ENCODE measurements at places on chromosomes 1 and 21.

DNA sequence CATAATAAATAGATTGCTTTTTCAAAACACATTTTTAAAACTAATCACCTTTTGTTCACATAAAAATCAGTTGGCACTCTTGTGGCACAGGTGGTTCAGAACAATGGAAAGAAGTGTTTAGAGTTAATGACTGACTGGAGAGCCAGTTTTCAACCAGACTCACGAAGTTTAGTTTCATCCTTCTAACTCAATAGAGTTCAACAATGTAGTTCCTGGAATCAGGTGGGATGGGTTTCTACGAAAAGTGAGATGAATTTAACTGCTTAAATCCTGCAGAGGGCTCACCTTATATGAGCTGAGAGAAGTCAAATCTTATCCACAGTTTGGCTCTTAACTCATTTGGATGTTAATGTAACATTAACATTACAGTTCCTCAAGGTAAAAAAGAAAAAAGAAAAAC is 116.5 kb downstream of the SMYD2 start:
- DNase-seq, result no peak

DNA sequence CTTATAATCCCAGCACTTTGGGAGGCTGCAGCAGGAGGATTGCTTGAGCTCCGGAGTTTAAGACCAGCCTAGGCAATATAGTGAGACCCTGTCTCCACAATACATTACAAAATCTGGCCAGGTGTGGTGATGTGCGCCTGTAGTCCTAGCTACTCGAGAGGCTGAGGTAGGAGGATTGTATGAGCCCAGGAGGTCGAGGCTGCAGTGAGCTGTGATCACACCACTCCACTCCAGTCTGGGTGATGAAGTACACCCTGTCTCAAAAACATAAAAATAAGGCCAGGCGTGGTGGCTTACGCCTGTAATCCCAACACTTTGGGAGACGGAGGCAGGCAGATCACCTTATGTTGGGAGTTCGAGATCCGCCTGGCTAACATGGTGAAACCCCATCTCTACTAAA is 27.7 kb downstream of the L1TD1 start:
- DNase-seq, result no peak

- no peak for DNase-seq
Measured at GRCh38 chr1:182702826-182703524, 18.6 kb upstream of the RGS8 start.

DNA sequence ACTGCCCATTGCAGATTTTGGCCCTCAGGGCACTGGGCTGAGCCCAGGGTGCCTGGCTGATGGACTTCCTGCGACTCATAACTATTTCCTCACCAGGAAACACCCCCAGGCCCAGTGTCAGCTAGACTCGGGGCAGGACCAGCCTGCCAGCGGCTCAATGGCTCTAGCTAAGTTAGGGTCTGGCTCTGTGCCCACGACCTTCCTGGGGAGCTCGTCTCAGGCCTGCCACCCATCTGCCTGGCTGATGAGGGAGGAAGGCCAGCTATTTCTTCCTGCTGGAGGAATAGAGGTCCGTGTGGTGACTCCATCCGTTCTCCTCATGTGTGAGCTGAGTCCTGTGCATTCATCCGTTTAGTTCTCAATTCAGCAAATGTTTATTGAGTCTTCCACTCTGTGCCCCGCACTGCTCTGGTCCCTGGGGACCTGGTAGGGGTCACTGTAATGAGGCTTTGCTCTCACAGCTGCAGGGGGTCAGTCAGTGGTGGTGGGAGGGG is 44.5 kb downstream of the KIRREL1 start:
- no peak for DNase-seq

DNA sequence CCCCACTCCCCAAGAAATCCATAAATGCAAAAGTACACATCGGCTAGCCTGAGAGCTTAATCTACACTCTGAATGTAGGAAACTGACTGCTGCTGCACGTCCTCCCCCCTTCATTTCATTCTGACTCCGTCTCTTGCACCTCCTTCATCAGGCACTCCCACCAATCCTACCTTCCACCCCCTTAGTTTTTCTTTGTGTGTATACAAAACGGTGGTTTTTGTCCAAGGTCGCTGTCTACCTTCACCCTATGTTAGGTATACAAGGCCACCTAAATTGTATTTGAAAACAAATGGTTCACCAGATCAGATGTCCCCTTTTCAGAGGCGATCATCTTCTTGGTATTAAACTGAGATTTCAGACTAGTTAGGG is 1.9 kb downstream of the WDR26 start:
- no peak for DNase-seq

DNA sequence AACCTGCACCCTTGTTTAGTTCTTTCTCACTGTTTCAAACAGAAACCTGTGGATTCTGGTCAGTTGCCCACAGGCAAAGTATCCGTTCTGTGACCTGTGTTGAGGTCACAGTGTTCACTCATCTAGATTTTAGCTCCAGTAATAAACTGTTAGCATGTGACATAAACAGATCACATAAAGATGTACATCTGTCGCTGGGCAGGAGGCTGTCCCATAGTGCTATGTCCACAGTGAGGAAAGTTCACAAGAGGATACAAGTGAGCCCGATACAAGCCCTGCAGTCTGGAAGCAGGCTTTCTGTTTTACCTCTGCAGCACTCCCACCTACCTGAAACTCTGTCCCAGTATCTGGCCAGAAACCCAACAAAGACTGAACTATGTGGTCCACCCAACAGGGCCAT is 28.4 kb downstream of the LMX1A start:
- no peak for DNase-seq

- no peak for DNase-seq
Measured at GRCh38 chr21:46130831-46131587, 24.4 kb downstream of the FTCD start.

GRCh38 chr1:205319081-205320018 is 2.2 kb downstream of the NUAK2 start:
- DNase-seq, result no peak

- DNase-seq, result no peak
Measured at GRCh38 chr1:156970017-156970416, 49.6 kb downstream of the LRRC71 start.
